Stimulated activated CD8-positive, alpha-beta memory T cell treated with anti-CD3 and anti-CD28 coated beads, Interleukin-12 subunit alpha, Interleukin-12 subunit beta, amount 100 ng/mL, for 1 hour (primary cell): ENCODE measurements at places on chromosomes 4 and X.

DNA sequence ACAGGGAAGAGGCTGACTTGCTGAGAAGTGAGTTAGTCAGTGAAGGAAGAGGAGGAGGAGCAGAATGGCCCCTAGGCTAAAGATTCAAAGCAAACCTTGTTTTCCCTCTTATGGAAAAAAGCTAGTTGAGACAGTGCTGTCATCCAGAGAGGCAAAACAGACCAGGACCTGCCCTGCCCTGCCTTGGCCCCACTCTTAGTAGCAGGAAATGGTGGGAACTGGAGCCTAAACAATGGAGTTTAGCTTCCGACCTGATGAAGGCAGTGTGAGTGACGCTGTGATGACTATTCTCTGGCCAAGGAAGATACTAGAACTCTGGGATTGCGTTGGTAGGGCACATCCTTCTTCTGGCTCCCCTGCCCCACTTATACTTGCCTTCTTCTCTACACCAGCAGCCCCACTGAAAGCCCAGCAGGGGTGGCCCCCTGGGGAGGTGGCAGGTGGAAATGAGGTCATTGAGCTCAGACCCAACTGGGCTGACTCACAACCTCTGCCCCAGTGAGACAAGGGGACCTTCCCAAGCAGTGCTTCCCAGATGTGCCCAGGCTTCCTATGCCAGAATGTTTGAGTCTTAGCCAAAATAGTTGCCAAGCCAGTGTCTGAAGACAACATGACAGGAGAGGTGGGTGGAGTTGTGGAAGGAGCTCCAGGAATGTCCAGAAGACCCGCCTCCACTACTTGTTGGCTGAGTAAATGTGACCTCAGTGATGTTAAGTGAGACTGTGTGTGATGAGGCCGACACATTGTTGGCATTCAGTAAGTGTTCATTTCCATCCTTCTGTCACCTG, 38.8 kb downstream of the MSN start:
- no peak for DNase-seq

DNA sequence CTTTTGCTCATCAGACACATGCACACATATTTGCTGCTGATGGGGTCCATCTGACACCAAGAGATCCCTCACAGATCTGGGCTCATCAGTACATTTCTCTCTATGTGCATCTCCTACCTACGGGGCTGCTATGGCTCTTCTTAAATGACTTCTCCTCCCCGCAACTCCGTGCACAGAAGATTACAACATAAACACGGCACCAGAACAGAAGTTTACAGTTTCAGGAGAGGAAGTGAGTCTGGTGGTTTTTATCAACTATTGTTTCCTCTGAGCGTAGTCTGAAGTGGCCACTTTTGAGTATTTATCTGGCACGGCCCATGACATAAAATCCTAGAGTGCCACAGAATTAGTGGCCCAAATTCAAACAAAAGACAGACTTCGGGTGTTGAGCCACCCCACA, 263.8 kb downstream of the PRDM5 start:
- DNase-seq, result no peak

DNA sequence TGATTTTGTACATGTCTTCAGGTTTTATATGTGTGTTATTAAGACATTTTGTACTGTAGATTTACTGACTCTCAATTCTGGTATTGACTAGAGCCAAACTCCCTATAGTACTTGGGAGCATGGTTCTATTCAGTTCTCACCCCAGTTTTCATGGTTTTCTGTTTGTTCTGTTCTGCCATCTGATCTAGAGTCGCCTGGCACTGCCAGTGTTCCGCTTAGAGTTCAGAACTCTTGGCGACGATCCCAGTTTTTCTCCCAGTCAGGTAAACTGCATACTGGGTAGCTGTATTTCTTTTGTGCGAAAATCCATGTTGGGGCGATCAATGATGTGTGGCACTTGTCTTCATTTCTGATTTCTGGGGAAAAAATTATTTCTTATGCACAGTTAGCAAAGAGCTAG, 78.0 kb downstream of the PHOX2B start:
- no peak for DNase-seq

DNA sequence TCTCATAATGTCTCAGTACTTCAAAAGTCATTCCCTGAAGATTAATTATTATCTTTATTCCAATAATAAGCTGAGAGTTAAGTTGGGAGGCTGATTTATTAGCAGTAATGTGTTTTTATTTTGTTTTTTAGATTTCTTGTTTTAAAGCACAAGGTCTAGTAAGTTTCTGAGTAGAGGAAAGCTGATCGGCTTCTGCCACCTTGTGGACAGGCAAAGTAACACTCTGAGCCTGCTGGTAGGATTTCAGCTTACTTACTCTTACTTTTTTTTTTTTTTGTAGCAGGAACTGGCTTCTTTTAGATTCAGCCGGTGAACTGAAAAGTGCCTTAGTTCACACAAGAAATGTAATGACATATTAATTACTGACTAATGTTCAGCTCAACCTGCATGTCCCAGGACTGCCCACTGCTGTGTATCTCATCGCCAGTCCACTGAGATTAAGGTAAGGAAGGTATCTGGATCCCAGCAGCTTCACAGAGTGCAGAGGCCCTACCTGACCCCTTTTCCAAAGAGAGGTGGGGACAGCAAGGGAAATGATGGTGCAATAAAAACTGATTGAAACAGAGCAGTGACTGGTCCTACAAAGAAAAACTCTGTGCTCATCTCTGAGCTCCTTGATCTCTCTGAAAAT, 126.5 kb downstream of the ADGRA3 start:
- no peak for DNase-seq

GRCh38 chr4:72531322-72531721, 37.7 kb downstream of the ADAMTS3 start:
- no peak for DNase-seq

DNA sequence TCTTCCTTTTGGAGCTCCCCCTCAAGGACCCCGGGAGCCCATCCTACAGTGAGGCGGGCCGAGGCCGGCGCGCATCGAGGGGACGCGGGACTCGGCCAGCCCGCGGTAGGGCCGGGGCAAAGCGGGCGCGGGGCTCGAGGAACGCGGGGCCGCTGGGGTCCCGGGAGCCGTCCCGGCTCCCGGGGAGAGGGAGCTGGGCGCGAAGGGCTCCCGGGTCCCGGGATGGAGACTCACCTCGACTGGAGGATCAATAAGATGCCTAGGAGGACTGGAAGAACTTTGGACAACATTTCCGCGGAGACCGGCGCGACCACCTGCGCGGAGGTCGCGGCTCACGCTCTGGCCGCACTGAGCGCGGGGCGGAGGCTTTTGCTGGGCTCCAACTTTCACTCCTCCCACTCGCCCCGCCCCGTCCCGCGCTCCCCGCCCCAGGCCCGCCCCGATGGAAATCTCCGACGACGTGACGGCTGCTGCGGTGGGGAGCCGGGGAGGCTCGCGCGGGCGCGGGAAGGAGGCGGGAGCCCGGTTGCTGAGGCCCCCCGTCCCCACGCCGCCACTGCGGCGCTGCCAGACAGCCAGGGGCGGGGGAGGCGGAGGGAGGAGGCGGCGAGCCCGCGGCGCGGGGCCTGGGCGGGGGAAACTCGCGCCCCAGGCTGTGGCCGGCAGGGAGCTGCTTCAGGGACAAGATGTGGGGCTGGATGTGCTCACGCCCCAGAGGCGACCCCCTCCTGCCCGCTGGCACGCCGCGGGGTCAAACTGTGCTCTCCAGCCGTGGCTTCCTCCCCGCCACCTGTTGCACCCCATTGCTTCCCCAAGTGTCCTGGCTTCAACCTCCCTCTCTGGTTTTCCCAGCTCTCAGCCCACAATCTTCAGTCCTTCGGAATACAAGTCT, at the start of gene GABRE:
GABRE (minus strand) TSS at position 341 of the 892 bp plus-strand sequence; CDS start at position 290, 51 bp downstream.
- no peak for DNase-seq

- no peak for DNase-seq
Measured at GRCh38 chrX:153601511-153602110, 2.7 kb upstream of the CCNQ start.

DNA sequence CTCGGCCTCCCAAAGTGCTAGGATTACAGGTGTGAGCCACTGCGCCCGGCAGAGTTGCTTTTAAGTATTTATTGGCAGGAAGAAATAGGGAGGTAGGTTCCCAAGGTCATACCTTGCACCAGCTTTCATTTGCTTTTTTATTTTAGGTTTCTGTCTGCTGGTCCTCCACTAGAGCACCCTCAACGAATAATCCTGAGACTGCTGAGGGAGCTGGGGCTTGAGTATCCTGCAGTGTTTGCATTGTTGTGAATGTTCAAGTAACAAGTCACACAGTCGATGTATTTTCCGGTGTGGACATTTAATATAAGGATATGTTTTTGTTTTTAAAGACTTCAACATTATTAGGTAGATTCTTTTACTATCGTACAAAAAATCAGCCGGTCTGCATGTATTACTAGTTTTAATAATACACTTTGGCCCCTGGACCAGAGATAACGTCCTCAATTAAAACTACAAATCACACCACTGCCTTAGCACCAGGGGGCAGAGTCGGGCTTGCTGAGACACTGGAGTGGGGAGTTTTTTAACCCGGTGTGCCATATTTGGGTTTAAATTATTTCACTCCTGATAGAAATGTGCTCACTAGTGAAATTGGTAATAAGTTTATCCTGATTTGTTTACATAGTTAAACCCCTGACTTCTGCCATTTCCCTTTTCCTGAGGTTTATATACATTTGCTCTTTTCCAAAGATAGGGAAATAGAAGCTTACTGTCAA, 11.6 kb downstream of the SMIM20 start:
- no peak for DNase-seq

DNA sequence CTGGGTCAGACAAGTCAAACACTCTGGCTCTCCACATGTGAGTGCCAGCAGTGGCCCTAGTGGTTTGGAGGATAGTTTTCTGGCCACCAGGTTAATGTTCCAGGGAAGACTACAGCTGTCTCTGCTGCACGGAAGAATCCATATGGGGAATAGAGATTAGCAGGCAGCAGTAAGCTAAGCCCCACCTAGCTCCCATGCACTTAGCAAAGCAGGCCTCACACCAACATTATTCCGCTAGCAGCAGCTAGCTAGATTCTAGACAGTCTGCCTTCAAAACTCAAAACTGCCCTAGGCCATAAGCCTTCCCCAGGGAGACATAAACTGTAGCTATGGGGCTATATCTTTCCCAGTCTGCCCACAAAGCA, 203.4 kb downstream of the CHIC1 start:
- no peak for DNase-seq
